ENCODE measurements at places on chromosomes 6 and 20.
A peak's percentile ranks its signal among the peaks of the same experiment; 100 is the strongest.

DNA sequence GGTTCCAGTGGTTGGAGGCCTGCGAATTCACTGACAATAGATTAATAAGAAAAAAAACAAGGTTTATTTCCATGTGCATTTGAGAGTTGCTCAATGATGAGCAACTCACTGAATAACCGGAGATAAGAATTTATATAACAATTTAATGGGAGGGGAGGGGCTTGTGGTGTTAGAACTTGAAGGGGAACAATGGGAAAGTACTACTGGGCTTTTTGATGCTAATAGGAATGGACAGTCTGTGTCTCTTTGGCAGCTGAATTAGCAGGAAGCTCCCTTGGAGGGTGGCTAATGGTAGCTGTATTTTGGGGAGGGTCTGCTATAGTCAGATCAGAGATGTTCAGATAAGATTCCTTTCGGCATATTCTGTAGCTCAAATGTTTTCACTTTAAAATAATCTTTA, 62.4 kb upstream of the GMDS start:
- no peak for DNase-seq

DNA sequence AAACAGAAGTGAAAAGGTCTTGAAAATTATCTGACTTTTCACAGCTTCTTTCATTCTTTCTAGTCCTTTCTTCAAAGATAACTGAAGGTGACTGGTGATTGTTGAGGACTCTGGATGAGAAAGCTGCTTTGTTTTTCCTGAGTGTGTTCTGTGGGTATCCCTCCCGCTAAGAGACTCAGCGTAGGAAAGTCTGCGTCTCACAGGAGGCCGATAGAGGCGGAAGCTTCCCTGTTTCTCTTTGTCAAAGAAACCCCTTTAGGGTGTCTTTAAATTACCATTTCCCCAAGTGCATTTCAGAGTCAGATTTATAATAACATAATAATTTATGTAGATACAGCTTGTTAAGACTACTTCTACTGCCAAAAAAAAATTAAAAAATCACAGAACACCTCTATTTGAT, 31.2 kb upstream of the IRF4 start:
- DNase-seq, result no peak

DNA sequence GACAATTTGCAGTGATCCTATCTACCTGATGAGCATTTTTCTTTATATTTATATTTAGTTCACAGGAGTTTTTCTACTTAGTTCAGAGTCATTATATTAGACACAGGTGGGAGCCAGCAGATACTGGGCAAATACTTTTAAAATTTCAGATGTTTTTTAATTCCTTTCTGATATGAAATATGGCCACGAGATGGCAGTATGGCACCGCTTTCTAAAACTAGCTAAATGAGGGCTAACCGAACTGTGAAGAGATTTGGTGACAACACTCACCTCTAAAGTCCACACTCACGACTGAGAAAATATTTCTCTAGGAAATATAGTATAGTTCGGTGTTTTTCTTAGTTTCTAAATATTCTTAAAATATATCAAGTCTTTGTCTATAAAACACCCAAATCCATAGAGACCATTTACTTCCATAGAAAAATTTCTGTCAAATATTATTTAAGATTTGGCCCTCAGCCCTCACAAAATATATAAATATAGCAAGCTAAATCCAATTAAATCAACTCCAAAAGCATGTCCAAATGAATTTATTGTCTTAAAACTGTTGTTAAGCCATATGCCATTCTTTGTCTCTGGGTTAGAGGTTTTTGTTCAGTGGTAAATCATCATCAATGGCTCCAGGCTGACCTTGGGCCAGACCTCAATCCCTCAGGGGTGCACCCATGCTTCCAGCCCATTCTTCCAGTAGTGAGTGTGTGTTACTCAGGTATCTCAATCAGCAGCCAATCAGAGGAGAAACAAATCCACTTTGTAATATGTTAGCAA, 63.6 kb downstream of the HUS1B start:
- peak; percentile 76 for DNase-seq

- DNase-seq, result no peak
These were observed 561.3 kb upstream of the JAG1 start for GRCh38 chr20:11235058-11235457.

GRCh38 chr20:63027922-63028389, 21.2 kb upstream of the BHLHE23 start:
- peak; percentile 63 for DNase-seq

- DNase-seq, result no peak
These were observed 6.4 kb downstream of the ACSS1 start for GRCh38 chr20:25051386-25052155.

DNA sequence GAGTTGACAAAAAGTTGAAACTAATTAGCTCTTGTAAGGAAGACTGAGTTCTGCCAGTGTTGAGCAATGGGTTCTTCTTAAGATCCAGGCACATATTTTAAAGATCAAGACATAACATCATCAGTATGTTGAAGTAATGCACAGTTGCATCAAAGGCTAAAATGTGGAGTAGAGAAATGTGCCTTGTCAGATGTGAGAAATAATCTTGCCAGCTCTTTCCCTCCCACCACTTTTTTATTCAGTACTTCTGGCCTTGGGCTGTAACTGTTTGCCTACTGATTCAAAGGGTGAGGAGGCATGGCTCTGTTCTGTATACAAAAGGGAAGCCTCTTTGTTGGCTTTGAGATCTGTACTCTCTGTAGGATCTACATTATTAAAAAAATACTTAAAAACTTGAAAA, 13.1 kb downstream of the PKIB start:
- no peak for DNase-seq

DNA sequence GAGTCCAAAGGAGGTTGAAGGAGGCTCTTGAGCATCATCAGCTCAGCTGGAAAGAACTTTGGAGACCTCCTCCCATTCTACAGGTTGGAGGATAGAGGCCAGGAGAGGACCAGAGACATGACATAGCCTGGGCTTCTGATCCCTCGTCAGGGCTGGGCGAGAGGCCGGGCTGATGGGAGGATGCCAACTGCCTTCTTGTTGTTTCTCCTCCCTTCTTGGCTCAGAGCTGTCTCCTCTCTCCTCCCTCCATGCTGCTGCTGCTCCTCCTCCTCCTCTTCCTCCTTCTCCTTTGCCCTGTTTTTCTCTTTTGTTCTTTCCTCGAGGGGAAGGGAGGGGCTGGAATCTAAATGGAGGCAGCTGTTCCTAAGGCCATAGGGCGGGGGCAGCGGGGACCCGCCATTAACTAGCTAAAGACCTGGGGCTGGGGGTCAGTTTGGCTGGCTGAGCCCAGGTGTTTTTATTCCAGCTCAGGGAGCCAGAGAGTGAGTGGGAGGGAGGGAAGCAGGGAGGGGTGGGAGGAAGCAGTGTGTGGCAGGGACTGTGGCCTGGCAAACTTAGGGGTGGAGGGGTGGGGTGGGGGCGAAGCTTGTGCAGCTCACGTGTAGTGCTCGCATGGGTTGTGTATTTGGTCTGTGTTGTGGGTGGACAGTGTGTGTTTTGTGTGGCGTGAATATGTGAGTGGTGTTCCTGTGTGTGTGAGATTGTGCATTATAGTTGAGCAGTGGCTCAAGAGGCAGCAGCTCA, 84.8 kb downstream of the CD40 start:
- DNase-seq, result no peak

- peak; percentile 82 for DNase-seq
These were observed at the start of gene ELOVL2 for GRCh38 chr6:11043961-11044711. Gene ELOVL2, minus strand, starts transcription at chr6:11044305. Its CDS starts 75 bp downstream, at chr6:11044230.

- no peak for DNase-seq
These were observed 13.2 kb upstream of the PARD6B start for GRCh38 chr20:50717974-50718761.

- DNase-seq, result no peak
These were observed 349.4 kb upstream of the MAP3K7 start for GRCh38 chr6:90936286-90936685.

- DNase-seq, result no peak
These were observed 319.1 kb downstream of the RIMS1 start for GRCh38 chr6:72205500-72205899.

GRCh38 chr6:91664327-91664959, 1077.6 kb upstream of the MAP3K7 start:
- no peak for DNase-seq

Data from neural progenitor cell (in vitro differentiated cells).